ENCODE measurements at places on chromosomes 6 and 20. TPM values are rescaled to one million over a fixed set of nuclear protein-coding genes. Genes with fewer than 3 reads are reported as not detected.

The FLRT3 gene
- 0.50 TPM for total RNA-seq

The PRPH2 gene
- total RNA-seq: 0.49 TPM

The DDR1 gene
- 2.6 TPM for total RNA-seq

The MMS22L gene
- 18.6 TPM for total RNA-seq

The SLC22A23 gene
- 70.5 TPM for total RNA-seq

The DCBLD1 gene
- 21.3 TPM for total RNA-seq
